ENCODE measurements at places on chromosomes 2 and 18. TPM values are rescaled to one million over a fixed set of nuclear protein-coding genes. Genes with fewer than 3 reads are reported as not detected.

DNA sequence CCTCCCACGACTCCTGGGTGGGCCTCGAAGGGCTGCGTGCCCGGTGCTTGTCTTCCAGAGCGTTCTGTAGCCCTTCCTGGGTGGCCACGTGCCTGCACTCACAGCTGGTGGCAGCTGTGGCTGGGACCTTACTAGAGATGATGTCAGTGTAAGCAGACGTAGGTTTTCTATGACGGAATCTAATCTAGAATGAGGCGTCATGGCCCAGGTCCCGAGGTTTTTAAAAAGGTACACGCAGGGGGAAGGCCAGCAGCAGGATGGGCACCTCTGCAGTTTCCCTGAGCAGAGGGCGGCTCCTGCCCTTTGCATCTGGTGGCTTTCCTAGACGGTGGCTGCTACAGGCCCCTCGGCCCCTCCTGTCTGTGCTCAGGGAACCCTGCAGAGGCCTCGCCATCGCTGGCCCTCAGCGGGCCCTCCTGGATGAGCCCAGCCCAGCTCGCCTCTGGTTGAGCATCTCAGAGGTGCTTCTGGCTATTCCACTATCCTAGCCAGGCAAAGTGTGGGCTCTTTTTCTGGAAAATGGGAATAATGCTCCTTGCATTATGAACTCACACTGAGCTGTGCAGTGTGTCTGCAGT, 49.6 kb upstream of the PXDN start:
- H3K36me3 ChIP-seq = no peaks in the 10 kb centered on the region
- H3K4me1 ChIP-seq = no peaks in the 10 kb centered on the region
- no peak overlapping the region for H3K27ac ChIP-seq

- no peak for DNase-seq
- no peaks in the 10 kb centered on the region for H3K36me3 ChIP-seq
- H3K4me1 ChIP-seq = no peaks in the 10 kb centered on the region
- no peak overlapping the region for H3K4me3 ChIP-seq
- H3K27ac ChIP-seq = no peak overlapping the region
These were observed 79.0 kb downstream of the GCA start for GRCh38 chr2:162422894-162423293.

The MC4R gene
- total RNA-seq = not detected

The MOCOS gene
- total RNA-seq = 0.21 TPM

DNA sequence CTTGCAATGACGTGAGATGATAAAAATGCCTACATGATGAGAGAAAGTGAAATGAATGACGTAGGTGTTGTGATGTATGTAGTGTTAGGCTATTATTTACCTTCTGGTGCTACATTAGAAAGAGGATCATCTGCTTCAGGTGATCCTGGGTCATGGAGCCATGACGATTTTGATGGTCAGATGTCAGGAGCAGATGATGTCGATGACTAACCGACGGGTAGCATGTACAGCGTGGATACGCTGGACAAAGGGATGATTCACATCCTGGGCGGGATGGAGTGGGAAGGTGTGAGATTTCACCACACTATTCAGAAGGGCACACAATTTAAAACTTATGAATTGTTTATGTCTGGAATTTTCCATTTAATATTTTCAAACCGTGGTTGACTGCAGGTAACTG, 43.5 kb upstream of the ACVR1C start:
- H3K4me1 ChIP-seq = no peaks in the 10 kb centered on the region
- no peak overlapping the region for H3K27ac ChIP-seq
- H3K36me3 ChIP-seq = no peaks in the 10 kb centered on the region
- peaks cover 2% of the 10 kb centered on the region for H3K27me3 ChIP-seq
- DNase-seq = no peak

- no peaks in the 10 kb centered on the region for H3K27me3 ChIP-seq
- no peaks in the 10 kb centered on the region for H3K4me1 ChIP-seq
- no peaks in the 10 kb centered on the region for H3K36me3 ChIP-seq
- H3K4me3 ChIP-seq = no peak overlapping the region
- H3K27ac ChIP-seq = no peak overlapping the region
These were observed 27.6 kb upstream of the UGP2 start for GRCh38 chr2:63814114-63814513.

DNA sequence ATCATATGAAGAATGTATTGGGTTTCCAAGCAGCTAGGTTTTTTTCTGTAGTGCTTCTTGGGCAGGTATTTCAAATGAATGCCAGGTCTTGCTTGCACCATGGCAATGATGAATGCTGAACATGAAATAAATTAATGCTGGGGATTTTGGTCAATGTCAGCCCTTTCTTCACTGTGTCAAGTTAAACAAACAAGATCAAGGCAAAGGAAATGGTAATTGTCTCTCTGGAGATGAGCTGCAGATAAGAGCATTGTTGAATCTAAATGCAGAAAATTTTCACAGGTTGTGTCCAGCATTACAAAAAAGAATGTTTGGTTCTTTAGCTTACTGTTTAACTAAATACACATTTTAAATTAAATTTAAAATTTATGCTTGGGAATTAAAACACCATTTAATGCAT, 144.3 kb downstream of the GPD2 start:
- peaks cover 10% of the 10 kb centered on the region for H3K4me1 ChIP-seq
- H3K4me3 ChIP-seq = no peak overlapping the region
- no peaks in the 10 kb centered on the region for H3K27me3 ChIP-seq
- H3K27ac ChIP-seq = peak overlapping the region; percentile 39
- DNase-seq = no peak

DNA sequence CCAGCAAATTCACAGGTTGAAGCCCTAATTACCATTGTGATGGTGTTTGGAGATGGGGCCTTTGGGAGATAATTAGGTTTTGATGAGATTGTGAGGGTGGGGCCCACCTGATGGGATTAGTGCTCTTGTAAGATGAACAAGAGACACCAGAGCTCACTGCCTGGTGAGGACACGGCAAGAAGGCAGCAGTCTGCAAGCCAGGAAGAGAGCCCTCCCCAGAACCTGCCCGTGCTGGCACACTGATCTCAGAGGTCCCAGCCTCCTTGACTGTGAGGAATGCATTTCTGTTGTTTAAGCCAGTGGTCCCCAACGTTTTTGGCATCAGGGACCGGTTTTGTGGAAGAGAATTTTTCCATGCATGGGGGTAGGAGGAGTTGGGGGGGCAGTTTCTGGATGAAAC, 240.7 kb downstream of the KLHL29 start:
- H3K27me3 ChIP-seq = no peaks in the 10 kb centered on the region
- H3K4me3 ChIP-seq = no peak overlapping the region
- H3K27ac ChIP-seq = no peak overlapping the region
- no peaks in the 10 kb centered on the region for H3K4me1 ChIP-seq
- no peaks in the 10 kb centered on the region for H3K36me3 ChIP-seq

- H3K4me3 ChIP-seq = no peak overlapping the region
- no peaks in the 10 kb centered on the region for H3K27me3 ChIP-seq
- no peaks in the 10 kb centered on the region for H3K36me3 ChIP-seq
- no peak for DNase-seq
- no peaks in the 10 kb centered on the region for H3K4me1 ChIP-seq
These were observed 590.9 kb upstream of the ZEB2 start for GRCh38 chr2:145110668-145111356.

The EHD3 gene
- total RNA-seq = 0.05 TPM

GRCh38 chr2:11862049-11862448, 115.6 kb downstream of the LPIN1 start:
- no peak for DNase-seq
- H3K27me3 ChIP-seq = peaks cover 13% of the 10 kb centered on the region
- no peak overlapping the region for H3K27ac ChIP-seq

The TMEFF2 gene
- total RNA-seq = not detected

DNA sequence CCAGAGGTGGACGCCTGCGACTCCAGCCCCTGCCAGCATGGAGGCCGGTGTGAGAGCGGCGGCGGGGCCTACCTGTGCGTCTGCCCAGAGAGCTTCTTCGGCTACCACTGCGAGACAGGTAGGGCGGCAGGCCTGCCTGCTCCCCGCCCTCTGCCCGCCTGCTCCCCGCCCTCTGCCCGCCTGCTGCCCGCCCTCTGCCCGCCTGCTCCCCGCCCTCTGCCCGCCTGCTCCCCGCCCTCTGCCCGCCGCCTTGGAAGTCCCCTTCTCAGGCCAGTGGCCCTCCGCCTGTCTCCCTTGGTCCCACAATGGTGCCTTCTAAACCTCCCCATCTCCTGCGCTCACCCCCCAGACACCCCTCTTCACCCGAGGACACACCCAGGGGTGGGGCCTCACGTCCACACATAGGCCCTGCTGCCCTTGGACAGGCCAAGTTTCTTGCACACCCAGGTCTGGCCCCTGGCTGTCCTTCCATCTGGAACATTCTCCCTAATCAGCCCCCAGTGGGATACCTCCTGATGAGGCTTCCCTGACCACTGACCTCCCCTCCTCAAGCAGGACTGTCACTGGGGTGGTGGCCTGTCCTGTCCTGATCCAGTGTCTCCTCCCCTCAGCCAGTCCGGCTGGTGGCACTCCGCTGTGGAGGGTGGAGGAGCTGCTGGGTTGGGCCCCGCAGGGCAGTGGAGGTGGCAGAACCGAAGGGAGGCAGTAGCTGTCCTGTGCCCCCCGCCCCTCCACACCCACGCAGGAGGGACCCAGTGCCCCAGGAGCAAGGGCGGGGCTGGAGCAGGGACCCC, 37.9 kb downstream of the MTERF4 start:
- no peaks in the 10 kb centered on the region for H3K27me3 ChIP-seq
- DNase-seq = peak; percentile 43
- no peaks in the 10 kb centered on the region for H3K4me1 ChIP-seq
- H3K4me3 ChIP-seq = no peak overlapping the region
- no peaks in the 10 kb centered on the region for H3K36me3 ChIP-seq
- no peak overlapping the region for H3K27ac ChIP-seq

- H3K27me3 ChIP-seq = peaks cover 15% of the 10 kb centered on the region
- peaks cover 4% of the 10 kb centered on the region for H3K36me3 ChIP-seq
- no peak overlapping the region for H3K27ac ChIP-seq
- H3K4me1 ChIP-seq = peaks cover 7% of the 10 kb centered on the region
- DNase-seq = no peak
These were observed 58.3 kb upstream of the BCL2L11 start for GRCh38 chr2:111062417-111062816.

DNA sequence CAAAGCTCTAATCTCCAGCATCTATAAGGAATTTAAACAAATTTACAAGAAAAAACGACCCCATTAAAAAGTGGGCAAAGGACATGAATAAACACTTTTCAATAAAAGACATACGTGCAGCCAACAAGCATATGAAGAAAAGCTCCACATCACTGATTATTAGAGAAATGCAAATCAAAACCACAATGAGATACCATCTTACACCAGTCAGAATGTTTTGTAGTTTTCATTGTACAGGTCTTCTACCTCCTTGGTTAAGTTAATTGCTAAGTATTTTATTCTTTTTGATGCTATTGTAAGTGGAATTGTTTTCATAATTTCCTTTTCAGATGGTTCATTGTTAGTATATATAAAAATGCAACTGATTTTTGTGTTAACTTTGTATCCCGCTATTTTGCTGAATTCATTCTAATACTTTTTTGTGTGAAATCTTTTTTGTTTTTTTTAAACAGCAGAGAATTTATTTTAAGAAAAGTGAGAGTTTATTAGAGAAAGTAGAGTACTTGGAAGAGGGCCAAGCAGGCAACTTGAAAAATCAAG, 40.7 kb downstream of the SLC39A10 start:
- H3K27ac ChIP-seq = no peak overlapping the region
- H3K36me3 ChIP-seq = peaks cover 73% of the 10 kb centered on the region
- peaks cover 21% of the 10 kb centered on the region for H3K4me1 ChIP-seq
- no peak overlapping the region for H3K4me3 ChIP-seq

DNA sequence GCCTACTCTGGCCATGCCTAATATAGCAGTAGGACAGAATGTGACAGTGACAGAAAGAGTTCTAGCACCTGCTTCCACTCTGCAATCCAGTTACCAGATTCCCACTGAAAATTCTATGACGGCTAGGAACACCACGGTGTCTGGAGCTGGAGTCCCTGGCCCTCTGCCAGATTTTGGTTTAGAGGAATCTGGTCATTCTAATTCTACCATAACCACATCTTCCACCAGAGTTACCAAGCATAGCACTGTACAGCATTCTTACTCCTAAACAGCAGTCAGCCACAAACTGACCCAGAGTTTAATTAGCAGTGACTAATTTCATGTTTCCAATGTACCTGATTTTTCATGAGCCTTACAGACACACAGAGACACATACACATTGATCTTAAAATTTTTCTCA, 45.2 kb upstream of the TTR start:
- DNase-seq = no peak
- no peak overlapping the region for H3K27ac ChIP-seq
- no peaks in the 10 kb centered on the region for H3K27me3 ChIP-seq
- no peak overlapping the region for H3K4me3 ChIP-seq
- H3K4me1 ChIP-seq = no peaks in the 10 kb centered on the region

DNA sequence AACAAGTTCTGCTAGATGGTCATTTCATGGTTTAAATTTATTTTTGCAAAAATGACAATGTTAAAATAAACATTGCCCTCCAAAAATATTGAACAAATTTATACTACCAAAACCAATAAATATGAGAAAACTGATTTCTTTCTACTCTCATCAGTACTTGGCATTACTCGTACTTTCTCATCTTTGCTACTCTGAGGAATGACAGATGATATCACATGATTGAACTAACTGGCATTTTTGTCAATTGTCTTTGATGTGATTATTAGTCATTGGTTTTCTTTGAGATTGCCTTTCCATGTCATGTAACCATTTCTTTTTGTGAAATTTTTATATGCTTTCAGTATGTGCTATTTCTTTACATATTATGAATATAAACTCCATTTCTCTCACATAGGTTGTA, 167.0 kb upstream of the ITGA4 start:
- H3K27ac ChIP-seq = no peak overlapping the region
- no peaks in the 10 kb centered on the region for H3K27me3 ChIP-seq
- no peak for DNase-seq

DNA sequence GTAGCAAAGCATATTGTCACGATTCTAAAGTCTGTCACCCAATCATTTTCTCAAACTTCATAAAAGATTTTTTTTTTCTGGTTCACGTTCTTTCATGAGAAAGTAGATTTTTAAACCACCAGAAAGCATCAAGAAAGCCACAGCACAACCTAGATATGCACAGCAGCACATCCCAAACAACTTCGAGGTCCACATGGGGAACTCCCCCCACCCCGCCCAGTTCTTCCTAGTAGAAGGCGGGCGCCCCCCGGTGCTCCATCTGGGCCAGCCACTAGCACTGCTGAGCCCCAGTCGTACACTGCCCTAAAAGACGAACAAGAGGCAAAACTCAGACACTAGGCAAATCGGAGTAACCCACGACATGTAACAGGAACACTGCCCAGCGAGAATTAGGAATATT, 15.5 kb downstream of the HDLBP start:
- no peaks in the 10 kb centered on the region for H3K27me3 ChIP-seq
- peaks cover 37% of the 10 kb centered on the region for H3K4me1 ChIP-seq
- peaks cover 19% of the 10 kb centered on the region for H3K36me3 ChIP-seq
- no peak overlapping the region for H3K27ac ChIP-seq

DNA sequence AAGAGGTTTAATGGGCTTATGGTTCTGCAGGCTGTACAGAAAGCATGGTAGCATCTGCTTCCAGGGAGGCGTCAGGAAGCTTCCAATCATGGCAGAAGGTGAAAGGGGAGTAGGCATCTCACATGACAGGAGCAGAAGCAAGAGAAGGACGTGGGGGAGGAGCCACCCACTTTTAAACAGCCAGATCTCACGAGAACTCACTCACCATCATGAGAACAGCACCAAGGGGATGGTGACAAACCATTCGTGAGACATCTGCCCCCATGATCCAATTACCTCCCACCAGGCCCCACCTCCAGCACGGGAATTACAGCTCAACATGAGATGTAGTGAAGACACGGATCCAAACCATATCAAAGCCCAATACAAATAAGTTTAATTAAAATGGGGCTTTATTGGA, 113.8 kb downstream of the ATL2 start:
- no peak overlapping the region for H3K4me3 ChIP-seq
- peaks cover 14% of the 10 kb centered on the region for H3K4me1 ChIP-seq
- H3K27me3 ChIP-seq = peaks cover 6% of the 10 kb centered on the region
- no peaks in the 10 kb centered on the region for H3K36me3 ChIP-seq

GRCh38 chr18:47756364-47757016, 174.0 kb downstream of the SMAD2 start:
- H3K27me3 ChIP-seq = peaks cover under 1% of the 10 kb centered on the region
- no peak overlapping the region for H3K4me3 ChIP-seq
- DNase-seq = peak; percentile 71
- H3K27ac ChIP-seq = no peak overlapping the region
- H3K36me3 ChIP-seq = no peaks in the 10 kb centered on the region

Data from activated CD8-positive, alpha-beta T cell treated with anti-CD3 and anti-CD28 coated beads, Interleukin-2, amount 10 ng/mL, durations not matched to agents 7 days and 5 days (primary cell).